ENCODE measurements at places on chromosomes 11 and 22.

DNA sequence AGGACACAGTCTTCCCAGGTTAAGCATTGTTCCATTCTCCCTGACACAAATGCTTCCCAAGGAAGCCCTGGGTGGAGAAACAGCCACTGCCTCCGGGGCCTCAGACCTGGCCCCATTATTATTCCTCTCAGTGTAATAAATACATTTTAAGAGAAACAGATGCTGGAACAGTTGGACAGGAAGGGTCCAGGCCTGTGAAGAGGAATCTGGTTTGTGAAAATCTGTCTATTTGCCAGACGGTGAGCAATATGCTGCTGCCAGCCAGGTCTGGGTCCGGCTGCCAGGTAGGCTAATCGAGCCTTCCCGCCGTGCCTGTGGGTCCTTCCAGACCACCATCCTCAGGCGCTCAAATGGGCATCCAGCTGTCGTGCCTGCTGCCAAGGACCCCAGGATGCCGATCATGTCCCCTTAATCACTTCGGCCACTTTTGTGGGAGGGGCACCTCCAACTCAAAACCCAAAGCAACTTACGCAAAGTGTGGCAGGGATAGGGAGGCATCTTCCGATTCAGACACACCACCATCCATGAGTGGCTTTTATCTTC lies 528.4 kb downstream of the MIAT start:
- no peak for DNase-seq

DNA sequence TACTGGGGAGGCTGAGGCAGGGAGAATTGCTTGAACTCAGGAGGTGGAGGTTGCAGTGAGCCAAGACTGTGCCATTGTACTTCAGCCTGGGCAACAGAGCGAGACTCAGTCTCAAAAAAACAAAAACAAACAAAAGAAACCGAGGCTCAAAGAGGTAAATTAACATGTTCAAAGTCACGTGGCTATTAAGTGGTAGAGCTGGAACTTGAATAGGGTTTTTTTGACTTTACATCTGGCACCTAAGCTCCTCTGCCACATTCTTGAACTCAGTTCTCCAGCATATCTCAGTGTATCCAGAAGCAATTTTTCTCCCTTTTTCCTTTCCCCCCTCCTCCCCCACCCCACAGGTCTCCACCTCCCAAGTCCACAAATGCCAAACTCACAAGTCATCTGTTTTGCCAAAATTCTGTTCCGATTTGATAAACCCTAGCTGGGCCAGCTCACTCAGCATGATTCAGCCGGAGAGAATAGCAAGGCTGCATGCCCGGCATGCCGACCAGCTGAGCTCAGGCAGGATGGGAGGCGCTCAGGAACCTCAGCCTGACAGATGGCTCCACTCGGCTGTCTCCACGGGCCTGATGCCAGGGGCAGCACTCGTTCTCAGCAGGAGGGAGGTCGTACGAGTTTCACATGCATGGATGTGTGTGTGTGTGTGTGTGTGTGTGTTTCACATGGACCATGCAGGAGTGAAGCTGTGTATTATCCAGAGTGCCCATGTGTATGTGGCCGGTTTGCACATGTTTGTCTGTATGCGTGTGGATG lies 63.2 kb upstream of the RRAS2 start:
- DNase-seq, result no peak

DNA sequence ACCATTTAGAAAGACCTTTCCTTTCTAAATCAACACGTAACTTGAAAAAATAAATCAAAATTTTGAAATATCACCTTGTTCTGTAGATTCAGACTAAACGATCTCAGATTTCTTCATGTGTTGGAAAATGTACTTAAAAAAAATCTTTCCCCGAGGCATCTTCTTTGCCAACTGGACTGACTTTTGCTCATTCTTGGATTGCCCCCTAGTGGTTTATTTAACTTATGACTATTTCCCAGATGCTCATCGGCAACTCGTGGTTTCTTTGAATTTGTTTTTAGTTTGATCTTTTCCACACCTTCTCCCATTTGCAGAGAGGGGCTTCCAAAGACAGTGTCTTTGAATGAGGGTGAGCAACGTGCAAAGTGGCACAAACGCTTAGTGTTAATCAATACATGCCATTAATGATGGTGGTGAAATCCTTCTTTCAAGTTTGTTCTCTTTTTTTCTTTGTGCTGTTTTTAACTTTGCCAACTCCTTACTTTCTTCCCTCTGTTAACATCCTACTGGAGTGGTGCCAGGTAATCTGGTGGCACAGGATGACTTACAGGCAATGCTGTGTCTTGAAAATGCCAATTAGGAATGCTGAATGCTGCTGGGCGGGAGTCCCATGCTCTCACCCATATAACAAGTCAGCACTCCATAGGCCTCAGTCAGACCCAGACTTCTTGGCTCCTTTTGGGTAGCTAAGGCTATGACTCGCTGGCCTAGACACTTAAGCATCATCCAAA lies 18.3 kb downstream of the PRSS23 start:
- no peak for DNase-seq

GRCh38 chr22:40252146-40252545 lies 74.4 kb downstream of the TNRC6B start:
- DNase-seq, result no peak

GRCh38 chr11:66100272-66101065 lies 30.4 kb downstream of the PACS1 start:
- peak; percentile 31 for DNase-seq

DNA sequence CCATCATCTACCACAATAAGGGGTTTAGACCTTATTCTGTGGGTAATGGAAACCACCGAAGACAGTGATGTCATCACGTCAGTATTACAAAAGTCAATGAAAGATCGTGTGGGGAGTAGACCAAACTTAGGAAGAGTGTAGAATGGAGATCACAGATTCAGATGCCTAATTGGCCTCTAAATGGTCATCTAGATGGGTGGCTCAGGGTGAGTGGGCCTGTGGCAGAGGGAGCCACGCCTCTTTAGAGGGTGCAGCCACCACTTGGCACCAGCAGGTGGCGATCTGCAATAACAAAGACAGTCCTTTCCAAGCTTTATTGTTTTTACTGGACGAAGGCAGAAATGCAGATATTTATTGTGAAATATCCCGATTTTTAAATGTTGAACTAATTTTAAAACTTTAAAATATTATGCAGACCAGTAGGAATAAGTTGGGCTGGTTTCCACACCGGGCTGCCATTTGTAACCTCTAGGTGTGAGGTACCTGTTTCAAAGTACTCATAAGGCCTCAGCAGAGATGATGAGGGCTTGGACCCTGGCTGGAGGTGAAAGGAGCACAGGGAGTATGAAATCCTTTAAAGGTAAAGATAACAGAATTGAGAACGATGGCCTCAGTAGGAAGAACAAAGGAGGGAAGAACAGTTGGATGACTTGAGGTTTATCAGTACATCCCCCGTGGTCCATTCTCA lies 222.0 kb downstream of the DBX1 start:
- no peak for DNase-seq

DNA sequence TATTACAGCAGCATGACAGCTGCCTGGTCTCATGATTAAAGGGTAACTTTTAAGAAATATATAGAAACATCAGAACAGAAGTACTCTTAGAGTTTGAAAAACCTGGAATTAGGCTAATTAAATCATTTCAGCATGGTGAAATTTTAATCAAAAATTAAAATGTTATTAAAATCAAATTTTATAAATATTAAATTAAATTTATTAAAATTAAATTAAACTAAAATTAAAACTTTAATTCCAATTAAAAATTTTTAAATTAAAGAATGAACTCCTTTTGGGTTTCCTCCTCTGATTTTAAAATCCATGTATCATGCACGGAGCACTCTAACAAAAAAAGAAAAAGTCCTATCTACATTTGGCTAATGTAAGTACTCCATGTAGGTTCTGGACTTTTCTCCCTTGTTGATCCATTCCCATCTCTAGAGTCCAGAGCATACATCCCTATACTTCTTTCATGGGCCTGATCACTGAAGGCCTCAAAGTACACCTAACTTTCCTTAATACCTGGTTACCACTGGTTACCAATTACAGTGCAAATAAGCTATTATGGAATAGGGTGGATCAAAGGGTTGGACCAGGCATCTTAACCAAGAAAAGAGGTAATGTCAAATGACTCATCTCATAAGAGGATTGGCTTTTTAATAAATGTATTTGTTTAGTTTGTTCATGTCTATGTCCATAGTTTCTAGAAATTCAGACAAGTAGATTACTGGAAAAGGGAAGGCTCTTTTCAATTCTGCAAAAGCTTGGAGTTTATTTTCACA lies 48.4 kb upstream of the MUC15 start:
- DNase-seq, result no peak

Data from stimulated activated naive CD4-positive, alpha-beta T cell treated with Interleukin-2 at 50 U/mL for 16 hours (primary cell).